ENCODE measurements at places on chromosomes 11 and 22.

GRCh38 chr11:72859126-72859525 is 44.9 kb downstream of the ATG16L2 start:
- DNase-seq: no peak

GRCh38 chr11:57638005-57638781 is 11.5 kb downstream of the YPEL4 start:
- no peak for DNase-seq

GRCh38 chr11:106421676-106422292 is 344.3 kb downstream of the AASDHPPT start:
- no peak for DNase-seq

DNA sequence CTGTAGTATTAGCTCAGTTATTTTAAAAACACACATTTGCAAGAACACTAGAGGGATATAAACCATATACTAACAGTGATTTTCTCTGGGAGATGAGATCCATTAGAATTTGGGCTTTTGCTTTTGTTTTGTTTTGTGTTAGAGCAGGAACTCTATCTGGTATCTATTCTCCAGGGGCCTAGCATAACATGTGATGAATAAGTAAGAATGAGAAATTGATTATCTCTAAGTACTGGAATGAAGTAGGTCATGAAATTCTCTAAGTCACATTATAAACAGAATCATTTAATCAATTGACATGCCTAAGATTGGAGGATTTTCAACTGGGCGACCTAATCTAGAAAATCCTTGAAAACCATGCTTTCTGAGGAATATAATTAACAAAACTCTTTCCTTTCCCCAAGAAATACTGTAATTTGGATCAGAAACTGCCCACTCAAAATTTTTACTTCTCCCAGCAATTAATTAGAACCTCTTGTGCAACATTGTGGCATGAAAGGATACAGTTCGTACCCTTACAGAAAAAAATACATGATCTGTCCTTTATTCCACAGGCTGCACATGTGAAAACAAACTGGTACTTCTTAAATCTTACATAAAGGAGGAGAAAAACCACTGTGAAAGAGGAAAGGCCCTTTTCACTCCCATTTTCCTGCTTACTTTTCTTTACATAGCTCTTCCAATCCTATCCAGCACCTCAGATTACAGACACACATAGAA is 93.5 kb downstream of the MRTFA start:
- DNase-seq: no peak

DNA sequence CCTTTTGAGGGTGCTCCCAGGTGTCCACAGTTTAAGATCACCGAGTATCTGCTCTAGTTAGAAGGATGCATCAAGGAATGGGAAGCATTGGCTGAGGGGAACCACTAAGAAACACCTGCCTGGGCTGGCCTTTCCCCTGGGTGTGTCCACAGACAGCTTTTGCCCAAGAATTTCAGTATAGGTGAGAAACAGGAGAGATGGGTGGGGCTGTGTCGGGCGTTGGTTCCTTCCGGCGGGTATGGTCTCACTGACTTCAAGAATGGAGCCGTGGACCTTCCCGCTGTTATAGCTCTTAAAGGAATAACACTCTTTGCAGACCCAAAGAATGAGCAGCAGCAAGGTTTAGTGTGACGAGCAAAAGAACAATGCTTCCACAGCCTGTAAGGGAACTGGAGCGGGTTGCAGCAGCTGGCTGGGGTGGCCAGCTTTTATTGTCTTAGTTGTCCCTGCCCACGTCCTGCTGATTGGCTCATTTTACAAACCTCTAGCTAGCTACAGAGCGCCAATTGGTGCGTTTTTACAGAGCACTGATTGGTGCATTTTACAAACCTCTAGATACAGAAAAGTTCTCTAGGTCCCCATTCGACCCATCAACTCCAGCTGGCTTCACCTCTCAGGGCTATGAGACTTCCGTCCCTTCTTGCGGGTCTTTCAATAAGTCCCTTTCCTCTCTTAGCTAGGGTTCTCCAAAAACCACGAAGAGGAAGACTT is 2.4 kb downstream of the FADS1 start:
- DNase-seq: no peak

Measured in effector memory CD8-positive, alpha-beta T cell (primary cell).